ENCODE measurements at places on chromosomes 7 and 10.

DNA sequence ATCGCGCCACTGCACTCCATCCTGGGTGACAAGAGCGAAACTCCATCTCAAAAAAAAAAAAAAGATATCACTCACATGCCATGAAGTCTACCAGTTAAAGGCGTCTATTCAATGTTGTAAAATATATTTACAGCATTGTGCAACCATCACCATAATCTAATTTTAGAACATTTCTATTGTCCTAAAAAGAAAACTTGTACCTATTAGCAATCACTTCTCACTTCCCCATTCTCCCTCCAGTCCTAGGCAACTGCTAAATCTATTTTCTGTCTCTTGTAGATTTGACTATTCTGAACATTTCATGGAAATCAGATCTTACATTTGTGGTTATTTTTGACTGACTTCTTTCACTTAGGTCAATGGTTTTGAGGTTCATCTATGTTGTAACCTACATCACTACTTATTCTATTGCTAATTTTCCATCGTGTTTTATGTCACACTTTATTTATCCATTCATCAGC, 25.2 kb upstream of the OTUD1 start:
- peak; percentile 30 for DNase-seq

DNA sequence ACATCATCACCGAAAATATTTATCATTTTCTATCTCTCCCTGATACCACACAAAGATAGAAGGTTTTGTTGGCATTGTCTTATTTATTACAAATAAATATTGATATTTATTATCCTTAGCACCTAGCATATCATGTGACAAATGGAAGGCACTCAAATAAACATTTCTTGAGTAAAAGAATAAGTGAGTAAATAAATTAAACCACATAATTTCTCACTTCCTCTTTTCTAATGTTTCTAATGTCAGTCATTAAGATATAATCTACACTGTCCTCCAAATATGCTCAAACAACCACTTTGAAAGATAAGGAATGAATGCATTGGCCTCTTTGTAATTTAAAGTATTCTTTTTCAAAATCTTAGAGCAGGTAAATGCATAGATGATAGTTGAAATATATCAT, 1027.8 kb upstream of the LRRTM3 start:
- no peak for DNase-seq

DNA sequence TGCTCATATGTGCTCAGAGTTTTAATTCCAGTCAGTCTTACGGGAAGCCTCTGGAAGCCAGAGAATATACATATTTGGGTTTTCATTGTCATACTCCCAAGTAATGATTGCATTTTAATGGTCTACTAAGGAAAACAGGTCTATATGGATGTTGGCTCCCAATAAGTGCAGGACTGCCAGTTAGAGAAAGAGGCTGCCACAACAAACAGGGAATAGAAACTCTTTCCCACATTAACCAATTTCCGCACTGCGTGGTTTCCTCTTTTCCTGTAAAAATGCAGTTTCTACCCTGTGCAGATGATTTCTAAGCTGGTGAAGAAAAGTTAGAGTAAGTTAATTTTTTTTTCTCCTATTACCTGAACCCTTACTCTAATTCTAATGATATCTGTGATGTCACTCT, 78.2 kb downstream of the CCSER2 start:
- no peak for DNase-seq

DNA sequence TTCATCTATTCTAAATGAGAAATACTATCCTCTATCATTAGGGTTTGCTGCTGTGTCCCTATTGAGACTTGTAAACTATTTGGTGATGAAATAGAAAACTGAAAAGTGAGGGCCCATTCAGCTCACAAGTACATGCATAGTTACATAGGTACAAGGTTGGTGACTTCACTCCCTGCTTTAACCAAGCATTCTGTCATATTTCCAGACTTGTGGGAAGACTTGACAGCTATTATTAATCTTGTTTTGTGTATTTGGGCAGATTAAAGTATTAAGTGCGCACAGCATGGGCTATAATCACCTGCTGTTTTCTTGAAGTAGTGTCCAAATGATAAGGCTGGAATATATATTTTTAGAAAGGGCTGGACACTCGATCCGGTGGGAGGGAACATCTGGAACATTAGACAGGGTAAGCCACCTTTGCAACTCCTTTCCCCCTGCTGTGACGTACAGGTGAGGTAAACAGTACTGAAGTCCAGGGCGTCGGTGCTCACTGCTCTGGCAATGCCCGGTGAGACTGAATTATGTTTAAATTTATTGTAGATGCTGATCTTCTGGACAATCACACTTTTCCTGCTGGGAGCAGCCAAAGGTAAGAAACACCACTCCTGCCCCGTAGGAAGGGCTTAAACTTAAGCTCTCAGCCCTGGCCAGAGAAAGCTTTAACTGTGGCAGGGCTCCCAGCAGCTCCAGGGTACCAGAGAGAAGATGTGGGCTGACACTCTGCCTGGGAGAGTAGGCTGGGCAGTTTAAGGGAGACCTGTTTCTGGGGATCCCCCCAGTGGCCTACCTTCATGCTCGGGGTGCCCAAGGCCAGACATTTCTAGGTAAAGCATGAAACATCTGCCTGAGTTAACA, at the start of gene PNLIPRP1:
TSS of gene PNLIPRP1 (plus strand) at position 370 of the 855 bp plus-strand sequence. CDS start at position 541, 171 bp downstream.
- no peak for DNase-seq

GRCh38 chr7:1033546-1034145, 10.7 kb upstream of the GPR146 start:
- DNase-seq = no peak

GRCh38 chr7:20395511-20395910, 64.8 kb downstream of the ITGB8 start:
- no peak for DNase-seq

DNA sequence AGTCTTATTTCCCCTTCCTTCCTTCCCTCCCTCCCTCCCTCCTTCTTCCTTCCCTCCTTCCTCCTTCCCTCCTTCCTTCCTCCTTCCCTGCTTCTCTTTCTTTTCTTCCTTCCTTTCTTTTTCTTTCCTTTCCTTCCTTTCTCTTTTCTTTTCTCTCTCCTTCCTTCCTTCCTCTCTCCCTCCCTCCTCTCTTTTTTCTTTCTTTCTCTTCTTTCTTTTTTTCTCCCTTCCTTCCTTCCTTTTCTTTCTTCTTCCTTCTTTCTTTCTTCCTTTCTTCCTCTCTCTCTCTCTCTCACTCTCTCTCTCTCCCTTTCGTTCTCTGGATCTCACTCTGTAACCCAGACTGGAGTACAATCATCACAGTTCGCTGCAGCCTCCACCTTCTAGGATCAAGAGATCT, 6.2 kb downstream of the TMEM130 start:
- DNase-seq = no peak

DNA sequence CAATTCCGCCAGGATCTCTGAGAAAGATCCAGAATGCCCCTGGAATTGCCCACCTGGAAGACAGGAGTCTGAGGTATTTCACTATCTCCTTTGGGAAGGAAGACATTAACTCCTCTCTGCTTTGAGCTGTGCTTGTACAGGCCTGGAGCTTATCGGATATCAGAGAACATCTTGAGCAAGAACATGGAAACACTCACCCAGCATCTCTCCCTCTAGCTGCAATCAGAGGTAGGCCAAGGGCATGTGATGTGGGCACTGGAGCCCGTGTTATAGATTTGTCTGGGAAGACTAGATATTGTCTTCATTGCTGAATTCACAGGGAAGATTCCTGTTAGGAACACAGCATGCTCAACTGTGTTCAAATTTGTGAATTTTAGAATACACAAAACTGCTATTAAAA, 233.9 kb downstream of the PHF14 start:
- DNase-seq = no peak

DNA sequence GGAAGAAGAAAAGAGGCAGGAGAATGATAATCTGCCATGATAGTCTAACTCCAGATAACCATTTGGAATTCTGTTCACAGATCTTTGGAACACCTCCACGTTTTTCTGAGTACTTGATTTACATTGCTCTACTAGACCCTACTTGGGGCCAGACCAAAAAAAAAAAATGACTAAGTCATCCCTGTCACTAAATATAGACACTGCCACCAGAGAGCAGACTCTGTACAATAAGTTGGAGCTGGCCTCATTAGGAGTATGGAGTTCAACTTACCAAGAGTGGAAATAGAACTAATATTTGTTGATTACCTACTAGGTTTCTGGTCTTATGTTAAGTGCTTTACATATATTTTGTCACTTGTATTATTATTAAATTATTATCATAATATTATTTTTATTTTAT, 80.9 kb upstream of the ZNF800 start:
- DNase-seq = no peak

- DNase-seq = no peak
Observed at GRCh38 chr10:82796510-82796909, 921.5 kb downstream of the NRG3 start.

GRCh38 chr7:8386926-8387550, 46.4 kb upstream of the NXPH1 start:
- DNase-seq = peak; percentile 11

GRCh38 chr10:1287971-1288401, 231.8 kb downstream of the WDR37 start:
- DNase-seq = no peak

GRCh38 chr10:47020471-47020870, 109.2 kb downstream of the PTPN20 start:
- no peak for DNase-seq

GRCh38 chr10:84683980-84684740, 355.8 kb downstream of the CCSER2 start:
- no peak for DNase-seq

GRCh38 chr7:16295558-16295957, 125.8 kb downstream of the CRPPA start:
- no peak for DNase-seq

GRCh38 chr7:157616426-157616825, 279.6 kb downstream of the DNAJB6 start:
- DNase-seq = no peak

DNA sequence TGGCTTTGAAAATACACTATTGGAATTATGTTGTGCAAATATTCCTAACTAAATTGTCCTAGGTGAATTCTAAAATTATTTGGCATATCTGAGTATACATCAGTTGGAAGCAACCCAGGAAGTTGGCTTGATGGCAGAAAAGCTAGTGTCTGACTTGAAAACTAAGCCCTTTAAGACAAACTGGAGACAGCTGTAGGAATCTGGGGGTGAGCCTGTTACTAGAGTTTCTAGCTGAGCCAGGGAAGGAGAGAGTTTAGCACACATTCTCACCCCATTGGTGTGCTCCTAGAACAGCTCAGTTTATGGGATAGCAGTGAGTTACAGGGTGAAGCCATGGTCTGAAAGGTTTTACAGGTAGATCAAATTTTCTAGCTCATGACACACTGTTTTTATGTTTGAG, 210.2 kb upstream of the SLC26A5 start:
- no peak for DNase-seq

- DNase-seq = no peak
Observed at GRCh38 chr7:5635006-5635405, 146.5 kb downstream of the RNF216 start.

DNA sequence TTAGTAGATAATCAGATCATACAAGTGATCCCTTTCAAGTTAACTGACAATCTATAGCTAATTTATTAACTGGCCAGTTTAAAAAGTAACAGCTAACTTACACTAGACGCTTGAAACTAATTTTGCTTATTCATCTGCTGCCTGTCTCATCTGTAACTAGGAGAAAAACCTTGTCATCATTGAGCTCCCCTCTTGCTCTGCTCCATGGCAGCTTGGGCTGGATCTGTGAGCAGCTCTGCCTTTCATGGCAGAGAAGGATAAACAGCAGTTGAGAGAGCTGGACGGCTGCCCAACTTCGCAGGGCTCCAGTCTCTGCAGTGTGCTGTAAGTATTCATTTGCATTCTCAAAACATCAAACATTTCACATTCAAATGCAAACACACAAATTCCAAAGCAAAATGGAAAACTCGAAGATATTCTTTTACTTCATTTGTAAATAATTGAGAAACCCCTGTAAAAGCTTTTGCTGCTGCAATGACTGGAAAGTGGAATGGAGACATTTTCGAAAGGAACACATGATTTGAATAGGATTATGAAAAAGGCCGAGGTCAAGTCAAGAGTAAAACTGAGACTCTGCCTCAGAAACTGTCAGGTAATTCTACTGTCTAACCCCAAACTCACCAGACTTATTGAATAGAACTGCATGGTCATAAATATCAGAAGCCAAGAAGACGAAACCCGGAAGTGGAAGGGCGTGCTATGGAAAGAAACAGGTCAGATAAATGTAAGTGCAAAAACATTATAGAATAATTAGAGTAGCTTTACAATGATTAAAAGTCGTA, 17.6 kb downstream of the SLC35B4 start:
- DNase-seq = no peak

DNA sequence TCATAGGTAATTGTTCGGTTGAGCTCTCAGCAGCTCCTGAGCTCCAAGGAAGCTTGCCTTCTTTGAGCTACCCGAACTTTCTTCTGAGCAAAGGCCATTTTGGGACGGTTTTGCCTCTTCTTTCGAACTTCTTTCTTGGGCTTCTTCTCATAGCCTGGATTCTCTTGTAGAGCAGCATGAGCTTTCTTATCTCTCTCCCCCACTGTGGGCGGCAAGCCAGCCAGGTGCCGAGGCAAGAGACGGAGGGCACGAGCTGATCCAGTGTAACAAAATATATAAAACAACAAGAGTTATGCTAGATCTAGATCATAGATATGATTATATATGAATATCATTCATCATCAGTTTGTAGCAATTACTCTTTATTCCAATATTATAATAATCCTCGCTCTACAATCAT, 16.5 kb upstream of the KNDC1 start:
- DNase-seq = no peak

DNA sequence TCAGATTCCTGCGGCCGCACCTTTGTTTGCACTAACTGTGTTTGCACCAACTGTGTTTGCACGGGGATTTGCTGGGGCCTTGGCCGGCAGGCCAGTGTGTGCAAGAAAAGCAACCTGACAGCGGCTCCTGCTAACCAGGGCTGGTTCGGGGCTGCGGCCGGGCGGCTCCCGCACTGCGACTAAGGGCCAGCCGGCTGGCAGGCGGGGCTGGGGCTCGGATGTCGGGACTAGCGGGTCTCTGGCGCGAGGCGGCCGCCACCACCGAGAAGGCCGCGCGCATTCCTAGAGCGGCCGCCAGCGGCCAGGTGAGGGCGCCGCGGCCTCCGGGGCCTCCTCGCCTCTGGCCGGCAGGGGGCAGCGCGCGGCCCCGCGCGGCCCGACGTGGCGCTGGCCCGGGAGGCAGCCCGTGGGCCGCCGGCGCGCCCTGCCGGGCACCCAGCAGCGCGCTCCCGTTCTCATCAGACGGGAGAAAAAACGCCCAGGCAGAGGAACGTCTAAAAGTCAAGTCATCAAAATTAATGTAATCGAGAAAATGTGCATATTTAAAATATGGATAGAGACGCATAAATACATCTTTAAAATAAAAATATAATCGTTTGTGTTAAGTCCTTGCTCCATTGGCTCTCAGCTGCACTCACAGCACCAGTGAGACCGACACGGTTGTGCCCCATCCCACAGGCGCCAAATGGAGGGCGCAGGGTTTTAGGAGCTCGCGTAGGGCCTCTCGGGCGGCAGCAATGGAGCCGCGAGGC, 38.5 kb downstream of the ZNF777 start:
- DNase-seq = peak; percentile 98

GRCh38 chr10:59754951-59755350, 1.7 kb upstream of the MRLN start:
- DNase-seq = no peak

GRCh38 chr10:96858038-96858705, 26.1 kb downstream of the LCOR start:
- peak; percentile 19 for DNase-seq

GRCh38 chr7:34190299-34190698, 285.0 kb downstream of the BMPER start:
- DNase-seq = no peak
